ENCODE measurements at places on chromosomes 12 and 14.

GRCh38 chr14:59265808-59266207, 77.3 kb downstream of the DAAM1 start:
- no peak for DNase-seq

- no peak for DNase-seq
These were observed 125.6 kb upstream of the NOS1 start for GRCh38 chr12:117486840-117487659.

GRCh38 chr14:84797326-84797725, 732.6 kb upstream of the FLRT2 start:
- no peak for DNase-seq

DNA sequence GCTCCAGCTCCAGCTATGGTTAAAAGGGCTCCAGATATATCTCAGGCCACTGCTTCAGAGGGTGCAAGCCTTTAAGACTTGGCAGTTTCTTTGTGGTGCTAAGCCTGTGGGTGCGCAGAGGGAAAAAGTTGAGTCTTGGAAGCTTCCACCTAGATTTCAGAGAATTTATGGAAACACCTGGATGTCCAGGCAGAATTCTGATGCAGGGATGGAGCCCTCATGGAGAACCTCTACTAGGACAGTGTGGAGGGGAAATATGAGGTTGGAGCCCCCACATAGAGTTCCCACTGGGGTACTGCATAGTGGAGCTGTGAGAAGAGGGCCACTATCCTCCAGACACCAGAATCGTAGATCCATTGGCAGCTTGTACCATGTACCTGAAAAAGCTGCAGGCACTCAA, 69.9 kb downstream of the SDR9C7 start:
- no peak for DNase-seq

DNA sequence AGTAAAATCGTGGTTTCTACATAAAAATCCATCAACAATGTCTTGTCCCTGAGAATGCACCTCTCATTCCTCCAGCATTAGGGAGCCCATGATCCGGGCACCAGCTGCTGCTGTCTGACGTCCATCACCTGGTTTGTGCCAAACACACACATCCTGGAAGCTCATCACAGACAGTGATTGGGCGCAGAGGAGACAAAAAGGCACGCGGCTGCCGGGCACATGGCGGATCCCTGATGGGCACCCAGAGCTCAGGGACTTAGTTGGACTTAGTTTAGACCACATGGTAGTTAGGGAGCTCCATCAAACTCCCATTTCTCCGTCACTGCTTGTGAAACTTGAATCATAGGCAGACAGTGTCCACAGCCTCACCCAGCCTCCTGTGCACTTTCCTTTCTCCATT, 1059.3 kb downstream of the TMEM121 start:
- no peak for DNase-seq

GRCh38 chr14:76995279-76996035, 33.1 kb downstream of the IRF2BPL start:
- DNase-seq, result no peak

- no peak for DNase-seq
These were observed 92.7 kb downstream of the LRRC74A start for GRCh38 chr14:76918782-76919394.

- no peak for DNase-seq
These were observed 92.7 kb downstream of the B4GALNT3 start for GRCh38 chr12:552466-552865.

GRCh38 chr12:65603438-65604351, 220.6 kb upstream of the HMGA2 start:
- DNase-seq, result no peak

DNA sequence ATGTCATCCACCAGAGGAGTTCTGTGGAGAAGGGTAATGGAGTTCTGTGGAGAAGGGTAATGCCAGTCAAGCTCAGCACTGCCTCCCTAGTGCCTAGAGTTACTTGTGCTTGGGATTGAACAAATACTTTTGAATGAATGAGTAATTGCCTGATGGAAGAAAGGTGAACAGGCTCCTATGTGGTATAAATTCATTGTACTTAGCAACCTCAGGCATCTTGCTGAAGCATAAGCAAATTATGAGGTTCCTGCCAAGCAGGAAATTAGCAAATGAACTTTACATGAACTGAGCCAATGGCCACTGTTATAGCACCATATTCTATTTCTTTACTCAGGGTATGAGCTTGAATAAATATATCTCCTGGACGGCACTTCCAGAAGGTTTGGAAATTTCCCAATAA, 1047.2 kb downstream of the SLC6A15 start:
- DNase-seq, result no peak

DNA sequence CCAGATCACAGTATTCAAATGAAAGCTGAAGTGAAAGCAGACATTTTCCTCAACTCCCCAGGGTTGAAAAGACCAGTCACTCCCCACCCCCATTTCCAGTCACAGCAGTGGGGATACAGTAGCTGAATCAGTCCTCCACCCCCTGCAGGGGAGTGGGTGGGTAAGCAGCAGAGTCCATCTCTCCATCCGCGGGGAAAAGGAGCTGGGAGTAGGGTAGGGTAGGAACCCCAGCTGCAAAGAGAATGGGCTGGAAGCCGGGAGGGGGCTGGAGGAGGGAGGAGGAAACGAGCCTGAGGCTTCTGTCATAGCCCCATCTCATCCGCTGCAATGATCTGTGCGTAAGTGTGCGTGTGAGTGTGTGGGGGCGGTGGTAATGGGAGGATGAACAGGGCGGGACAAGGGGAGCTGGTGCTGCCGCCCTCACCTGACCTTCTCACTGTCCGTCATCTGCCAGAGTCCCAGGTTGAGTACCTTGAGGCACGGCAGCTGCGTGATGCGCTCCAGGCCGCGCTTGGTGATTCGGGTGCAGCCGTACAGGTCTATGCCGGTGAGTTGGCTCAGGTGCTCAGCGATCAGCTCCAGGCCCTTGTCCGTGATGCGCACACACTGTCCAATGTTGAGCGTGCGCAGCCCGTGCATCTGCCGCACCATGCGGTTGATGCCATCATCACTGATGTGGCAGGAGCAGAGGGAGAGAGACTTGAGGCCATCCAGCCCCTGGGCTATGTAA, 1.8 kb downstream of the FBXL14 start:
- peak; percentile 48 for DNase-seq

DNA sequence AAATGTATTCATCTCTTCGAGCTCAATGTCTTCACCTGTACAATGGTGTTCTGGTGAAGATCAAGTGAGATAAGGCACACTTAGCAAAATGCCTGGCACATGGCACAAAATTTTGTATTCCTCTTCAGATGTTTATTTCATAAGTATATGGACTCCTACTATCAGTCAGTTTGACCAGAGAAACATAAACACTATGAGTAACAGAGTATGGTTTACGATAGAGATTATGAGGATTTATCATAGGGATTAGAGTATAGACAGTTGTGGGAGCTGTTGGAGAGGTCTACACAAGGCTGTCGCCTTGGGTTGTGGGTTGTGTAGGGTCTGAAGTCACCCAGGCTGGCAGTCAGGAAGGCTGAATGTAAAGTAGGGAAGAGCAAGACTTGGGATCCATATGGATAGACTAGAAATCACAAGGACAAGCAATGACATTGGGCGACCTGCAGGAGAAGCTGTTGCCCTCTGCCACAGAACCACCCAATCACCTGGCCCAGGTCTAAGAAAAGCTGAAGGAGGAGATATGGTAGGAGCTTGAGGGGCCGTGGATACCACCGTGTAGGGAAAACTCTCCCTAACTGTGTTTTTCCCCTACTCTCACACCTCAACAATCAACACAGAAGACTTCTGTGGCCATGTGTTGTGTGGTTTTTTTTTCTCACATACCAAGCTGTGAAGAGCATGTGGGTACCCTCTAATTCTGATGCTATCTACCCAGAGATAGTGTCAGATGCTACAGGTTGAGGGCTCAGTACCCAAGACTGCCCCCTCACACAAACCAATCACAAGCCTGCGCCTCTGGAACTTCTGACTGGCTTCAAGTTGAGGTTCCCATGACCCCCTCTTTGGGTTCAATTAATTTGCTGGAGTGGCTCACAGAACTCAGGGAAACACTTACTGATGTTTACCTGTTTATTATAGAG, 27.2 kb upstream of the RESF1 start:
- peak; percentile 11 for DNase-seq

DNA sequence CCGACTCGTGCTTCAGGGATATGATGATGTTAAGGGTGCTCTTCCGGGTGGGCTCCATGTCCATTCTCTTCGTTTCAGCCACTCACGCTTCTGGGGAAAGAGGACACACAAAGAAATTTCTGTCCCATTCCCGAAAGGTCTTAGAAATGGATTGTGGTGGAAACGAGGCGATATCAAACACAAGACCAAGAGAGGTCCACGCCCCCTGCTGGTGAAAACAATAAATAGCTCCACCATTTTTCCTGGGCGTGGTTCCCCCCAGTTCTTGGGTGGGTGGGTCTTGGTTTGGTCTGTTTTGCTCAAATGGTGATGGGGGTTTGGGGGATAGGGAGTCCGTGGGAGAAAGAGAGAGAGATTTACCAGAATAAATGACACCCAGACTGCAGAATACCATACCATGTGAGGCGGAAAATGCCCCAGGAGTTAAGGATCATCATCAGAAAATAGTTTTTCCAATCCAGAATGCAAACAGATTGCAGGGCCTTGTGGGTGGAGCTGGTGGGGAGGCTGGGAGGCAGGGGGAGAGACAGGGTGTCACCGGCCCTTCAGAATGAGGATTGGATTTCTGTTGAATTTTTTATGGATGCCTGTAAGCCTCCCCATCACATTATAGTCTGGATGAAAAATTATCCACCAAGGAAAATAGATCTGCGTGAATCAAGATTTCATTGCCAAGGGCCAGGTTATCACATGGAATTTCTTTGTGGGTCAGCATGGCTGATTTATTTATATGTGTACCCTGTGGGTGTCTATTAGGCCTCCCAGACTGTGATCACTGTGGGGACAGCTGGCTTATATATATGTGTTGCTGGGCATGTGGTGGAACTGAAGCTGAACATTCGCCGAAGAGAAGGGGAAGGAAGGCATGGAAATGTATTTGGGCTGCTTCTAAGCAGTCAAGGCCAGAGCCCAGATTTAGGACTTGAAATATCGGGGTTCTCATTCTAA, 55.8 kb downstream of the SRRM4 start:
- DNase-seq, result no peak

GRCh38 chr14:23550812-23551265, 726 bp downstream of the ZFHX2 start:
- no peak for DNase-seq

GRCh38 chr14:67423424-67423823, 11.5 kb upstream of the PLEK2 start:
- DNase-seq, result no peak

DNA sequence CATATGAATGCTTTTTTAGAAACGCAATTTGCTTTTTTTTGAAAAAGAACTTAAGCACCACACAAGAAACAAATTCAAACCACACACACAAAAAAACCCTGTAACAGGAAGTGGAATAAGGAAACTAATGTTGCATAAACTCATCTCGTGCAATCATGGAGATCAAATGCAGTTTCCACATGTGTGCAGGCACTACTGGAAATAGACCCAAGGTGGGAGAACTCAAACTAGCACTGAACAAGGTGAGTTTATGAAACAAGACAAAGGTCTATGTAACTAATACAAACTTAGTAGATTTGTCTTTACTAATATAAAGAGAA, 17.5 kb downstream of the NIN start:
- DNase-seq, result no peak

- no peak for DNase-seq
These were observed 359.5 kb downstream of the CACNA1C start for GRCh38 chr12:2412305-2412643.

GRCh38 chr12:120066341-120066740, 50.2 kb downstream of the RAB35 start:
- no peak for DNase-seq

DNA sequence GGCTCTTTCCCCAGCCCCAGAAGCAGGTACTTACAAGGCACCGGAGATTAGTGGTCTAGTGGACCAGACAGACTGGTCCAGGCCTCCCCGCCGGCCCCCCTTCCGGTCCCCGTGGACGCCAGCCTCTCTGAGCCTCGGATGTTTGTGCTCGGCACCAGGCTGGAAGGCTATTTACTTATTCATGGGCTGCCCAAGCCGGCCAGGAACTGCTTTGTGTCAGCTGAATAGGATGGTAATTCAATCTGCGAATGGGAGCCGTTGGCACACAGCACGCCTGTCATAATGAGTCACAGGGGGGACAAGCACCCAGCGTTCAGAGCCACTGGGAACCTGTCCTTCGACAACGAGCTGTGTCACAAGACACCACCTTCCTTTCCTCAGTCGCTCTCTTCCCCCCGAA, 82.3 kb downstream of the RIMBP2 start:
- no peak for DNase-seq

DNA sequence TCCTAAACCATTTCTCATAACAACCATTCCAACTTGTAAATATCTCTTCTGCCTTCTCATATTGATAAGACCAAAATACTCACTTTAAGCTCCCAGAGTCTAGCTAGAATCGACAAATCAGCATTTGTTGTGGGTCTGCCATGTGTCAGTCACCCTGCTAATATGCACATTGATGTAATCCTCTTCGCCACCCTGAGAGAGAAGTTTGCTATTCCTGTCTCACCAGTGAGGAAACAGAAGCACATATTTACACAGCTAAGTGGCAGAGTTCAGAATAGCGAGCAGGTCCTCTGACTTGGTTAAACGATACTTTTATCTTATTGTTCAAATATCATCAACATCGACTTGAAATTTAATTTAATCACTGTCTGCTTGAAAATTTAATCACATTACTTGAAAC, 142.1 kb downstream of the ANO4 start:
- DNase-seq, result no peak

- DNase-seq, result no peak
These were observed 2.3 kb downstream of the PYM1 start for GRCh38 chr12:55925371-55925770.

GRCh38 chr12:18907127-18907526, 169.2 kb downstream of the CAPZA3 start:
- no peak for DNase-seq

GRCh38 chr12:10554228-10554755, 48.6 kb downstream of the EIF2S3B start:
- DNase-seq, result peak; percentile 63

Measured in activated gamma-delta T cell treated with Interleukin-2 at 50 U/mL for 16 hours (primary cell).